ENCODE measurements at places on chromosomes 4 and X. TPM values are rescaled to one million over a fixed set of nuclear protein-coding genes. Genes with fewer than 3 reads are reported as not detected.

- no peak for DNase-seq
Measured at GRCh38 chr4:52979020-52979419, 116.9 kb downstream of the RASL11B start.

DNA sequence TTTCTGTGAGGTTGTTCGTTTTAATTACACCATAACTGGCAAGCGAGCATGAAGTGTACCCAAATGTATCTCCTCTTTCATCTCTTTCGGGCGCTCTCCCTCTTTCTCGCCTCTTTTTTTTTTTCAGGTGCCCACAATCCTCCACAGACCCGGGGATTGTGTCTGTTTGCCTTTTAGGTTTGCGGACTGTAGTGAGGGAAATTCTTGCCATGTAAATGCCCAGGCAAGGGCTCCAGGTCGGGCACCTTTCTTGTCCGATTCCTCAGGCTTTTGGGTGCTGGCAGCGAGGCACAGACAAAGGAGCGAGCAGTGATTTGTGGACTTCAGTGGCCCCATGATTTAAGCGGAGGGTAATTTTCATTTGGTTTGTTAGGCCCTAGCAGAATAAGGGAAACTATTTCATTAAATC is 1.1 kb upstream of the PHOX2B start:
- no peak for DNase-seq

- no peak for DNase-seq
Measured at GRCh38 chr4:8414377-8414776, 26.1 kb downstream of the ACOX3 start.

- no peak for DNase-seq
Measured at GRCh38 chr4:141195095-141195707, 25.5 kb upstream of the ZNF330 start.

The GPC3 gene
- 4.0 TPM for total RNA-seq

The TKTL2 gene
- total RNA-seq: 0.15 TPM

The SYN1 gene
- total RNA-seq: not detected

The GDPD2 gene
- total RNA-seq: not detected
